ENCODE measurements at places on chromosomes 3 and 15.

GRCh38 chr15:101810876-101811275 is 1.1 kb upstream of the OR4F15 start:
- DNase-seq, result no peak

- no peak for DNase-seq
Measured at GRCh38 chr15:57924598-57924997, 140.9 kb downstream of the ALDH1A2 start.

DNA sequence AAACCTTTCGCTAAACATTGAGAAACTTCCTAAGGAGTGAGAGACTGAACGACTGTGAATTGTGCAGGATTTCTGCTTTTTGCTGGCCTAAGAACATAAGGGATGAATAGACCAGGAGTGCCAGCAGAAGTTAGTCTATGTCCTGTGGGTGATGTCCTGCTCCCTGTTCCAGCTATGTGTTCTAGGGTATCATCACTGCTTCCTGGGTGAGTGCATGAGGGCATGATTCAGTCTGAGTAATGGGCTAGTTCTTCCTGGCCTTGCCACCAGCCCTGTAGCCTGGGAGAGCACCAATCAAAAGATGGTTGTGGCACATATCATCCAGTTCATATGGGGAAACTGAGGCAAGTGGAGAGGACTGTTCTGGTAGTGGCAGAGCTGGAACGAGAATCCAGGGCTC is 153.9 kb upstream of the TPM1 start:
- no peak for DNase-seq

GRCh38 chr3:149575213-149575960 is 82.4 kb downstream of the WWTR1 start:
- peak; percentile 97 for DNase-seq

DNA sequence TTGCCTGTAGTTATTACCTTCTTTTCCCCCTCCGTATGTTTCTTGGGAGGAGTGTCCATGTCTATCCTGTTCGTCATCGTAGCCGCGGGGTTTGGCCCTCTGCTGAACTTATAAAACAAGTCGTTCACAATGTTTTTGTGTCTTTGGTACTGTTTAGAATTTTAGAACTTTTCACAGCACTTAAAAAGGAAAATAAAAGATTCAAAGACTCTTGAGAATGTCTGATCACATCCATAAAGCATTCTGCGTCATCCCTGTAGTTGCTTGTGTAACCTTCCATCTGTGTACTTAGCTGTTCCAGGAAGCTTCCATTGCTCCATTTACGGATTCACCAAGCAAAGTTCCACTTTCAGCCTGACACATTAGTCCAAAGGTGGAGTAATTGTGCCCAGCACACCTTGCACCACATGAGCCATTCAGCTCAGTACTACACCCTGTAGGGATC is 677.1 kb upstream of the NR2F2 start:
- no peak for DNase-seq

DNA sequence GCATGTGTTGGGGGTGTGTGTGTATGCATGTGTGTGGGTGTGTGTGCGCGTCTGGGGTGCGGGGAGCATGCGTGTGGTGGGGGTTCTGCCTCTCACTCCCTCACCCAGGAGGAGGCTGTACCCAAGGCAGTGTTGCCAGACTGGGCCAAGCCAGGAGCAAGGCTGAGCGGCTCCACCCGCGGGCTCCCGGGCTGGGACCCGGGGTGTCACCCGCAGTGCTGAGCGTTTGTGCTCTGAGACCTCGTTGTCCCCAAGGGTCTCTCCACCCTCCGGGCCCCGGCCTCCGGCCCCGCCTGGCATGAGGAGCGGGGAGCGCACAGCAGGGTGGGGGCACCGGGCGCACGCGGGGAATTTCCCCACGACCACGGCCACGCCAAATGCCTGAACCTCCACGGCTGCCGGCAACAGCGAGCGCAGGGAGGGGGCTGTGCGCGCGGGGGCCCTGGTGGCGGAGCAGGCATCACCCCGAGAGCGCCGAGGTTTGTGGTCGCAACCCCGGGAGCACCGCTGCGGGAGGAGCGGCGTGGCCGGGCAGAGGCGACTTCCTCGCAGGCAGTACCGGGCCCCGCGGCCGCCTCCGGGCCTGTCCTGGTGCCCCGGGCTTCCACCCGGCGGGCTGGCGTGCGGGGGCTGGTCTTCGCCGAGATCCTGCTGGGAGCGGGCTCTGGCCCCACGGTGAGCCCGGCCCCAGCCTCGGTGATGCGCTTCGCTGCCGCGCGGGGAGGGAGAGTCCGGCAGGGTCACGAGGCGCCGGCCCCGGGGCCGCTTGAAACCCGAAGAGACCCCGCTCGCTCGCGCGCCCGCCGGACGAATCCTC is 7.4 kb upstream of the OCA2 start:
- no peak for DNase-seq

DNA sequence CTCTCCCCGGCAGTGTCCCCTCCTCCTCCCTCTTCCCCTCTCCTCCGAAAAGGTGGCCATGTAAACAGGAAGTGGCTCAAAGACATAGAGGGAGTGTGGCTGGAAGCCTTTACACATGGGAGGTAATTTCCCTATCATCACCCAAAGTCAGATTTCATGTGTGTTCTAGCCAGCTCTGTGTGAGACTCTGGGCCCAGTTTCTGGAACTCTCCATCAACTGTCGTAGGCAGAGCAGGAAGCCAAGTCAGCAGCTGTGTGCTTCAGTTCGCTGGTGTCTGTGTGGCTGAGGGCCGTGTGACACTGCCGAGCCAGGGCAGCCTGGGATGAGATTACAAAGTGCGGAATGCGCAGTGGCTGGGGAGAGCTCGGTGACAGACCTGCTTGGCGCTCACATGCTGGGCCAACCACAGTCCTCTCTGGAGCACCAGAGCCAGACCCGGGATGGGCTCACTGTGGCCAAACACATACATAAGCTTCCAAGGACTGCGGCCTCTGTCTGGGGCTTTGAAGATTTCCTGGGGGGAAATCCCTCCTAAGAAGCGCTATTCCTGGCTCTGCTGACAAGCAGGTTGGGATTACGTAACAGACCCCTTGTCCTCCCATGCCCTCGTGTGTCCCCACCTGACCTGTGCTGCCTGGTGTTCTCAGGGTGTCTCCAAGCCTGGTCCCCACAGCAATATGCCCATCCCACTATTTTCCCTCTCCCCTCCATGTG is 50.7 kb downstream of the UMPS start:
- DNase-seq, result peak; percentile 49

GRCh38 chr3:30747771-30748281 is 141.4 kb downstream of the TGFBR2 start:
- peak; percentile 91 for DNase-seq

- no peak for DNase-seq
Measured at GRCh38 chr3:86744051-86744450, 246.9 kb downstream of the VGLL3 start.

- no peak for DNase-seq
Measured at GRCh38 chr15:81780966-81781365, 264.9 kb downstream of the MEX3B start.

DNA sequence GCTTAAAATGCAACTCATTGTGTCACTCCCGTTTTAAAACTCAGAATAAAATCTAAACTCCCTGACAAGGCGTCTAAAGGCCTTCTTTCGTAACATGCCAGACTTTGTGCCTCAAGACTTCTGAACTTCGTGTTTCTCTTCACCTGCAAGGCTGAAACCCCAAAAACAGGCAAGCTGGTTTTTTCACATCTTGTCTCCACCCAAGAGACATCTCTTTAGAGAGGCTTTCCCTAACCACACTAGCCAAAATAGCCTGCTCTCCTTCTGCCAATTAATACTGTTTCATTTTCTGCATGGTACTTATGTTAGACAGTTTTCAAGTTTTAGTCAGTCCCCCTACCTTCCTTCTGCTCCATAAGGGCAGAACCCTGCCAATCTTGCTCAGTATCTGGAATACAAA is 41.6 kb downstream of the RAF1 start:
- DNase-seq, result no peak

GRCh38 chr3:170600005-170600624 is 14.2 kb upstream of the SLC7A14 start:
- DNase-seq, result no peak

GRCh38 chr3:124459678-124460077 is 270.6 kb upstream of the UMPS start:
- no peak for DNase-seq

DNA sequence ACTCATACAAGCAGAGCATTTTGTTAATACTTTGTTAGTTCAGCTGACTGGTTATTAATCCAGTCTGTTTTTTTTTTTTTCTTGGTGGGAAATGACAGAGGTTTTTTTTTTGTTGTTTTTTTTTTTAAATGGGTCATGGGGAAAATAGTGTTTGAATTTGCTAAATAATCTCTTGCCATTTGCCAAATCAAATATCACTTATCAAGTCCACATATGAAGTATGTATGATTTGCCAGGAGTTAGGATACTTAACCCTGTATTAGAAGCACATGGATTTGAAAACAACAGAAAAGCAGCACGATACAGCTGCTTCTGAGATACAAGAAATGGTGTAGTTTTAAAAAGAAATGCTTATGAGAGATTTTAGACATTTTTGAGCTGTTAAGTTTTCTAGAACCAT is 21.6 kb downstream of the P2RY14 start:
- DNase-seq, result no peak

DNA sequence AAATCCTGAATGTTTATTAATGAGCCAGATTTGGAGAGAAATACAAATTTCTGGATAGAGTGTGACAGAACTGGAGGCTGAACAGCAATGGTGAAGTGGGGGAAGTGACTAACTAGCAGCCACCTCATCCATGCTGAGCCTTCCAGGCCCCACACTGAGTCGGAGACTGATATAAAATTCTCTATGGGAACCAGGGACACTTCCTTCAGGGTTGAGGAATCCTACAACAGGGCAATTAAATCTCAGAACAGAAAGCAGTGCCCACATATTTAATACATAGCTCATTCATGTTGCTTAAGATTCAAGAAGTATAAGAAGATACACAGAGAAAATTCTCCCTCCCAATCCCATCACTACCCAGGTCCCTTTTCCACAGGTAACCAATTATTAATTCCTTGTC is 49.3 kb downstream of the HACD2 start:
- peak; percentile 28 for DNase-seq

DNA sequence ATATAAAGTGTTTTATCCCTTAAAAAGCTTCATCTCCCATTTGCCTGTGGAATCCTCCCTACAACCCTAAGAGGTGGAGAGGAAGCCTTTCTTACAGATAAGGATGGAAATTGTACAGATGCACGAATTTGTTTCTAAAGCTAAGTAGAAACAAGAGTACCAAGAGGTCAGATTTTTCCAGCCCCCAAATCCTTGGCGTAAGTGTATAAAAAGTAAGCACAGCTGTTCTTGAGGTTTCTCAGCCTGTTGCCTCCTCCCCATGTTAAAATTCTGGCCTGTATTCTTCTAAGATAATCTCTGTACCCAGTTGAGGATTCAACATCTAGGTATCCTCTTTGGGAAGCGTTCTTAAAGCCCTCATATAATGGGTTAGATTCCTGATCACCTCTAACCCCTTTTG is 34.9 kb downstream of the RAB7A start:
- no peak for DNase-seq

- no peak for DNase-seq
Measured at GRCh38 chr3:5160321-5160720, 27.2 kb upstream of the EDEM1 start.

DNA sequence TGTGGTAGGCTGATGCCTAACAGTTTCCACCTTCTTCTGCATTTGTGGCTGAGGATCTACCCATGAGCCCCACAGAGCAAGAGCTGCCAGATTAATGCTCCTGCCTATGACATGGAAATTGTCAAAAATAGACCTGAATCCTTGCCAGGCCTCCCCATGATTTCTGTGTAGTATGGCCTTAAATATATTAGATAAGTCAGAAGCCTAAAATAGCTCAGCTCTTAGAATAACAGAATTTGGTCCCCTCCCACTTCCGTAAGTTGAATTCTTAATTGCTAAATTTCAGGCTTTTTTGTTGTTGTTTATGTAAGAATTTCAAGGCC is 129.0 kb downstream of the SERPINI1 start:
- no peak for DNase-seq

GRCh38 chr15:73464602-73465001 is 21.6 kb downstream of the REC114 start:
- peak; percentile 1 for DNase-seq

DNA sequence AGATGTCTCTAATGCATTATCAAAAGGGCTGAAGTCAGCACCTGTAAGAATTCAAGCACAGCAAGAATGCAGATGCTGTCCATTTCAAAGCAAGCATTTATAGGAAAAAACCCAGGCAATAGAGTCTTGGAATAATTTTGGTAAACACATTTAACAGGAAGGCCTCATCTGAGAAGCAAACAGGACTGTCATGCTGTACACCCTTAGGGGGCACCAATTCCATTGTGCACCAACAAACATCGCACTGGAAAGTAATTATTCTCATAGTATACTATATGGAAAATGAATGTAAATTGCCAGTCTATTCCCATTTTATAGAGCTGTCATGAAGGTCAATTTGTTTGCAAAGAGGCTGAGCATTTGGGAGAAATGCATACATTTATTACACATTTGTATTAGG is 247.3 kb upstream of the SUCLG2 start:
- DNase-seq, result no peak

- peak; percentile 79 for DNase-seq
Measured at GRCh38 chr3:54434756-54435155, 312.4 kb downstream of the CACNA2D3 start.

DNA sequence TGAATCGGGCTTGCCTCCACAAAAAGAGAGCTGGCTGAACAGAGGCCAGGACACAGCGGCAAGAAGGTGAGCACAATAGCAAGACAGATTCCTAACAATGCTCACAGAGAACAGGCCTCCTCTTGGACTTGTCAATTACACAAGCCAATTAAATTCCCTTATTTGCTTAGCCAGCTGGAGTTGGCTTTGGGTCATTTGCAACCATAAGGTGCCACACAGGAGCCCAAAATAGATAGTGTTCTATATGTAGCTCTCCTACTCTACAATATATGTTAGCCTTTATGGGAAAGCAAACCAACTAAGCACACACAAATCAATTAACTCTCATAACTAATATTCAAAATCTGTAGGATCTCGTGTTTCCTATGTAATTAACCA is 335.6 kb downstream of the FOXP1 start:
- no peak for DNase-seq

GRCh38 chr3:196023947-196024346 is 57.9 kb downstream of the TFRC start:
- DNase-seq, result no peak

GRCh38 chr3:157639756-157640426 is 136.7 kb upstream of the VEPH1 start:
- DNase-seq, result no peak

GRCh38 chr3:99730870-99731269 is 86.8 kb upstream of the CMSS1 start:
- DNase-seq, result no peak

DNA sequence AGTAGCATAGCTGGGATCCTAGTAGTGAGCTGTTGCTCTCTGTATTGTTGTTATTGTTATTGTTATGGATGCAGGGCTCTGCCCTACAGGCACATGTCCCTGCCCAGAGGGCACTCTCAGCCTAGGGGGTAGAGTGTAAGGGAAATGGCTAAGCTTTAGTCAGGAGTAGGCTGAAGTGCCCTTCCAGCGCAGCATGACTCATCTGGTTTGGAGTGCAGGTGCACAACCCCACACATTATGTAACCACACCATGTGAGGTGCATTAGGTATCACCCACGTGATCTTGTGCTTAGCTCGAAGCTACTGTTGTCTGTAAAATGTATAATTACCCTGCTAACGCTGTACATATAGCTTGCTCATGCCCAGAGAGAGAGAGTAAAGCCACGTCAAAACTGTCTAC is 48.3 kb upstream of the TIPARP start:
- peak; percentile 73 for DNase-seq

- DNase-seq, result no peak
Measured at GRCh38 chr15:74220475-74221248, 15.5 kb upstream of the CCDC33 start.
